Naive thymus-derived CD4-positive, alpha-beta T cell (primary cell): ENCODE measurements at places on chromosomes 3 and 15. TPM values are rescaled to one million over a fixed set of nuclear protein-coding genes. Genes with fewer than 3 reads are reported as not detected.
A peak's percentile ranks its signal among the peaks of the same experiment; 100 is the strongest.

Gene ZNF148
- total RNA-seq = 46.0 and 48.9 TPM in 2 replicates

Gene SEMA3F
- total RNA-seq = 0.28 and 0.34 TPM in 2 replicates

Gene OCA2
- not detected for total RNA-seq

DNA sequence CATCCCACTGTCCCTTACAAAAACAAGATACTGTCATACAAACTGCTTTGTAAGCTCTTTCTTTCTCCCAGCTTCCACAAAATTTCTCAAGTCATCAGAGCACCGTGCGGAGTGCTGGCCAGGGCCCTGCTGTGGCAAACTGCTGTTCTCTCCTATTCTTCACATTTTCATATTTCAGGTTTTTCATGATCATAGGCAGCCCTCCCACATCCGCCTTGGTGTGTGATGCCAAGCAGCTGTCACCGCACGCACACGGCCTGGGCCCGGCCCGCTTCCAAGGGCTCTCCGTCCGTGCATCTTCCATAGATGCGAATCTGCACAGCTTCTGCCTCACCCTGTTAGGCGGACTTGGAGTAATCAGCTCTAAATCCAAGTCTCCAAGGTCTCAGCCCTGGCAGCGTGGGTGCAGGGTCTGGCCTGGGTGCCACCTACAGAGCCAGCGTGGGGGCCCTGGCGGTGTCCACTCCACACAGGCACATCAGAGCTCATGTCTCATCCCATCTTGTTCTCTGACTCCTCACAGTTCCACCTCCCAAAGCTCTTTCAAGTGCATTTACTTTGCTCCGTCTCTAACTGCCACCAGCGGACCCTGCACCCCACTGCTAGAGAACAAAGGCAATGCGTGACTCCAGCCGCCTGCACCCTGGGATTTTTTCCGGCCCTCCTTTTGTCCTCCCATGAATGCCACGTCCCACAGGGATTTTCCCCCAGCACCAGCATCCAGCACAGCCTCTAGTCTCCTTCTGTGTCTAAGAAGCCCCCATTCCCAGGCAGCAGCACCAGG lies 27.2 kb downstream of the CYFIP1 start:
- no peaks in the 10 kb centered on the region for H3K27me3 ChIP-seq
- no peak overlapping the region for H3K4me3 ChIP-seq
- H3K36me3 ChIP-seq = no peaks in the 10 kb centered on the region
- no peaks in the 10 kb centered on the region for H3K4me1 ChIP-seq
- no peak overlapping the region for H3K27ac ChIP-seq
- no peak for DNase-seq

DNA sequence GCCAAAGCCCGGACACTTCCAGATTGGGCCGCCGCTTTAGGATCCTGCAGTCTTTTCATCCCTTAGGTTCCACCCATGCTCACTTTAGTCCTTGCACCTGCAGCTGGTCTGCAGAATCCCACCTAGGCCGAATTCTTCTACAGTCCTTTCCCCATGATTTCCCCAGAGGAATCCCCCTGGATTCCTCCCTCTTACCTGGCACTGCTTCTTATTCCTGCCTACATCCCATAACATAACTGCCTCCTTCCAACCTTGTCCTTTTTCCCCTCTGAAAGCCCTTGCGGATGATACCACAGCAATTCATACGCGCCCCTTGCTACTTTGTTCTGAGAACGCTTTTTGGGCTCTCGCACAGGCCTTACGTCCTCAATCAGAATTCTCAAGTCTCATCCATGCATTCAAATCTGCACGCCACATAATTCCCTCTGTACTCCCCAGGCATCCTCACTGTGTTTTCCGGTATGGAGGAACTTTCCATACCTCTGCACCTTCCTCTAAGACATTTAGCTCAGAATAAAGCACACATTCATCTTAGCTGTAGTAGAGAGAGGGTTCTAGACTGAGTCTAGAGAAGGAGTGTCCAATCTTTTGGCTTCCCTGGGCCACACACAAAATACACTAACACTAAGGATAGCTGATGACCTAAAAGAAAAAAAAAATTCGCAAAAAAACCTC lies 619 bp downstream of the EIF2AK4 start:
- H3K27ac ChIP-seq = peak overlapping the region; percentile 78
- H3K27me3 ChIP-seq = no peaks in the 10 kb centered on the region
- H3K36me3 ChIP-seq = peaks cover 5% of the 10 kb centered on the region
- H3K4me1 ChIP-seq = peaks cover 16% of the 10 kb centered on the region
